ENCODE measurements at places on chromosomes 3 and 15.

GRCh38 chr3:78734048-78734637 is 1033.7 kb downstream of the ROBO1 start:
- DNase-seq = no peak

DNA sequence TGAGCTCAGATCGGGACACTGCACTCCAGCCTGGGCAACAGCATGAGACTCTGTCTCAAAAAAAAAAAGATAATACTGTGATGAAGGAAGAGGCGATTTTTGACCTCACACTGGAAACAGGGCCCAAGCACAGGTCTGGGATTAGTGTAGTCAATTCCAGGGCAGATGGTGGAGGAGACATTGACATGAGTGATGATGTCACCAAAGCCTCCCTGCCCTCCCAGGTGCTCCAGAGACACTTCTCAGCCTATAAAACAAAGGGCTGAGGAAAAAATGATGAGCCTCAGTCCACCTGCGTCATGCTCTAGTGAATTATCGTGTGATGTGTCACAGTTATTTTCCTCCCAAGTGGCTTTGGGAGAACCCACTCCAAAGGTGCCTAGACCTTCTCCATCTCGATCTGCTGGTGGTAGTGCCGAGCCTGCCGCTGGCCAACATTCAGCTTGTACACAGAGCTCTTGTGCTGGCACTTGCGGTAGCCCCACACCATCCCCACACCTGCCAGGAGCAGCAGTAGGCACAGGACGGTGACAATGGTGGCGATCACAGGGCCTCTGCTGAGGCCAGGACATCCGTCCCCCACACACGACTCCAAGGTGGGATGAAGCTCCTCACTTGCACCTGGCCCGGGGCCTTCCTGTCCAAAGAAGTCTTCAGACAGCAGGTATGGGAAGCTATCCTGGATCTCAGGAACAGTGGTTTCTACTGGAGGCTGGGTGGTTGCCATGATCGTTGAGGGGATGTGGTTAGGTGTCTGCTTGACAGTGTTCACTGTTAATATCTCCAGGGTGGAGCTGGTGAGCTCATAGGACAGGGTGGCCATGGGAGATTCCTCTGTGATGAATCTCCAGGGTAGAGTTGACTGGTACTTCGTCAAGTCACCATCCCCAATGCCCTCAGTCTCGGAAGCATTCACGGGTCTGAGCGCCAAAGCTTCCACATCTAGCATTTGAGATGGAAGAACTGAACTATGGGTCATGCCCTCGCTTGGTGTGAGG is 38.8 kb downstream of the CRTAP start:
- no peak for DNase-seq

DNA sequence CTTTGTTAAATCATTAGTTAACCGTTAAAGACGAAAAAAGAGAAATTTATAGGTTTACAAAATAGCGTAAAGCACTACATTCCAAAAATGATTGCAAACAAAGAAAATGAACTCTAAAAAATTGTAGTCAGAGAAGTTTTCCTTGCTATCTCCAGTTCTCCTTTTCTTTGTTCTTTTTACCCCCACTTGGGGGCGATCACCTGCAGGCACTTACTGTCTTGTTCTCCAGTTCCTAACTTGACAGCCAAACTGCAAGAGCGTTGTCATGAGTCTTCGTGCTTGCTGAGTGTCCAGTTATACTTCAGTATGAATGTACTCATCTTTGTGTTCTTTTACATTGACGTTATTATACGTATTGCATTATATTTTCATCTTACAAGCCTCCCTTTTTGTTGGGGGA is 54.5 kb downstream of the CHD2 start:
- DNase-seq = no peak

- no peak for DNase-seq
These were observed 44.7 kb downstream of the CADM2 start for GRCh38 chr3:85003479-85003878.

DNA sequence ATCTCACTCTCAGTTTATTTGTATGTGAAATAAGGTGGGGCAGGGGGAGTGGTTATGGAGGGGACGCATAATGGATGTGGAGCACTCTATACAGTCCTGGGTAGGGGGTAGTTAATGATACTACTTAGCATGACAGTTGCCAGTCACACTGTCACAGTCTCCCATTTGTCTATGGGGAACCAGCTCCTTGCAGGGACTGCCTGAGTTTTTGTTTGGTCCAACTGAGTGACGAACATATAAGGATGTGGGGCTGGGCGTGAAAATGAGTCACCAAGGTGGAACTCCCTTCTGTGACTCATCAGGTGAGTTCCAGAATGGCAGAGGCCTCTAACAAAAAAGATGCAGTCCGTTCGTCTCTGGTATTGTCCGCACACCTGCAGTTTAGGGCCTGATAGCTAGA is 235.3 kb upstream of the ST8SIA2 start:
- DNase-seq = no peak

DNA sequence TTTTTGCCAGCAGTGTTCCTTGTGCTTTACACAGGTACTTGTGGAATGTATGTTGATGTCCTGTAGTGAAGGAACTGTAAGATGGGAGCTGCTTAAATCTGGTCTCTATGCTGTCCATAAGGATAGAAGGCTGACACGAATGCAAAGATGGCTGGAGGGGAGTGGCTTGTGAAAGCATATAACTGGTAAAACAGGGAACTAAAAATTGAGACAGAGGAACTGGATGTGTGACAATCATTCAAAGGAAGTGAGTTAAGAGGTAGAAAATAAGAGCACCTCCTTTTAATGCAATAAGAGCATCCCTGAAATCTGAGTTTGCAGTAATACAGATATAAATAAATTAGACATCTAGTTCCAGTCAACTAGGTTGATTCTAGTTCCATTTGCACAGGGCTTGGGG is 35.2 kb downstream of the RNF13 start:
- DNase-seq = no peak

- no peak for DNase-seq
These were observed 120.3 kb downstream of the MYO9A start for GRCh38 chr15:71997691-71998090.

Data from right renal pelvis (tissue), 4 donors.